Vein endothelial cell (primary cell): ENCODE measurements at places on chromosomes 4 and X. TPM values are rescaled to one million over a fixed set of nuclear protein-coding genes. Genes with fewer than 3 reads are reported as not detected.

The SMIM43 gene
- total RNA-seq = 0.38 and 1.3 TPM in 2 replicates

The STOX2 gene
- 0.98 and 1.3 TPM in 2 replicates for total RNA-seq

The COL4A5 gene
- total RNA-seq = 32.7 and 38.9 TPM in 2 replicates

The ZNF280C gene
- 7.8 and 10.3 TPM in 2 replicates for total RNA-seq

The NDST3 gene
- total RNA-seq = 0.29 and 0.65 TPM in 2 replicates
